ENCODE measurements at places on chromosomes 1 and 21.

GRCh38 chr1:19620786-19621185, 23.3 kb upstream of the NBL1 start:
- DNase-seq, result no peak

GRCh38 chr21:43626390-43626789, 32.9 kb downstream of the HSF2BP start:
- DNase-seq, result no peak

DNA sequence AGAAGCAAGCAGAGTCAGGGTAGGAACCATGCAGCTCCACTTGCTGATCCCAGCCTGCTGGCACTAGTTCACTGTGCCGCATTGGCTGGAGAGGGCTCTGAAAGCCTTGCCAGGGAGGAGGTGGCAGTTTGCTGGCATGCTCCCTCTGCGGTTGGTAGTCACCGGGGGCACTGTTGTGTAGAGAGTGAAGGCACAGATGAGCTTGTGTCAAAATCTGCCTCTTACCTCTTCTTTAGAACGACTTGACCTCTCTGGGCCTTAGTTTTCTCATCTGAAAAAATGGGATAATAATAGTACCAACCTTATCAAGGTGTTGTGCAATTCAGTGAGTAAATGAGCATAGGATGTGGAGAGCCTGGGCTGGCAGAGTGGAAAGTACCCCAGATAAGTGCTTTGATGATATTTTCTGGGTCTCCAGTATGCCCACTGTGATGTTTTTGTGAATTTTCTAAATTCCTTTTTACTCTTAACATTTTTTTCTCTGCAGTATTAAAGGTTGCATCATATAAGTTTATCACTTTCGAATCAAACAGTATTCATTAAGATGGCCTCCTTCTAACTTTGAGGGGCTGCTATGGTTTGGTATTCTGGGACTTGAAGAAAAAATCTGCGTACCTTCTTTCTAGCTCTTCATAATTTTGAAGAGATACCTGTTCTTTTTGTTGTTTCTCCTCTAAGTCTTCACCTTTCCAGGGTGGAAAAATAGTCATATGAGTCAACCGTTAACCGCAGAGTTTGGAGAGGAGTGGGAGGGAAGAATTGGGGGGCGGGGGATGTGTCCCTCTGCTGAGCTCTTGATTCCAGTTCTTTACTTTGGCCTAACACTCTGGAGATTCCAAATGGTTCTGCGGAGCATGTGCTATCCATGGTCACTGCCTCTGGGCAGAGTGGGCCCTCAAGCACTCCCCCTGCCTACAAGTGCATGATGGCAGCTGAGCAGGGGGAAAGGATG, 26.8 kb downstream of the SZRD1 start:
- no peak for DNase-seq

DNA sequence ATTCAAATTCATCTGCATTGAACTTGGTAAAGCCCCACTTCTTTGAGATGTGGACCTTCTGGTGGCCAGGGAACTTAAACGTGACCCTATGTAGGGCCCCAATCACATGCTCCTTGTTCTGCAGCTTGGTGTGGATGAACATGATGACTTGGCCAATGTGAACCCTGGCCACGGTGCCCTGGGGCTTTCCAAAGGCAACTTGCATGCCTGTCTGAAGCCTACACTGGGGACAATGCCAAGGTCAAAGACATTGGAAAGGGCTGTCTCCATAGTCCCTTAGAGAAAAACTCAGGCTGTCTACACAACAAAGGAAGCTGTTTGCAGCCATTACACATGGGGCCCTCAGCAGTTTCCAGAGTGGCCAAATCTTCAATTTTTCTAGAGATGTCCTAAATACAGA, 8.9 kb upstream of the VPS13D start:
- DNase-seq, result no peak

DNA sequence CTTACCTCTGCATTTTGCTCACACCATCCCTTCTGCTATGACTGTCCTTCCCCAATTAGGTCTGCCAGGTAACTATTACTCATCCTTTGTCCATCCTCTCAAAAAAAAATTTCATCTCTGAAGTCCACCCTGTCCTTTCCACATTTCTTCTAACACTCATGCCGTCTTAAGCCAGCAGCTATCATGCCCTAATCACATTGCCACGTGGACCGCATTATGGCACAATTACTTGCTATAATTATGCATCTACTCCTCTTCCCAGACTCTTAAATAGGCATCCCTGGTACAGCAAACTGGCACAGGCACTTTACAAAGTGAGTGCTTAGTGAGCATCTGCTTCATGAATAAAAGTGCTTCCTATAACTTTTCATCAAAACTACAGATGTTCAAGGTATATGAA, 295.4 kb upstream of the ESRRG start:
- no peak for DNase-seq

DNA sequence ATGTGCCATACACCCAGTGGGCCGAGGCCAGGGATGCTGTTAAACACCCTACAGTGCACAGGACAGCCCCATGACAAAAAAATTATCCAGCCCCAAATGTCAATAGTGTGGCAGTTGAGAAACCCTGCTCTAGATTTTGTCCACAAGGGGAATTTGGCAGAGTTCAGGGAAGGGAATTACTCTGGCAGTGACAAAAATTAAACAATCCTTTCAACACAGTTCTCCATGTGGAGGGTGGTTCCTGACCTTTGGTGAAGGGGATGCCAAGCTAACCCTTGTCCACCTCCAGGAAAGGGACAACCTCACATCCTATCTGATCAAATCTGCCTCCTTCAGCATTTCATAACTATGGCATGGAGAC, 28.4 kb upstream of the CD84 start:
- no peak for DNase-seq

GRCh38 chr1:211684331-211684730, 8.9 kb upstream of the NEK2 start:
- no peak for DNase-seq

- no peak for DNase-seq
Measured at GRCh38 chr1:67601955-67602354, 83.0 kb upstream of the GADD45A start.

All from stimulated activated CD4-positive, alpha-beta T cell treated with anti-CD3 and anti-CD28 coated beads, TNF-alpha, amount 100 ng/mL, for 1 hour (primary cell).